T-helper 1 cell (primary cell): ENCODE measurements at places on chromosomes 7 and 10.

DNA sequence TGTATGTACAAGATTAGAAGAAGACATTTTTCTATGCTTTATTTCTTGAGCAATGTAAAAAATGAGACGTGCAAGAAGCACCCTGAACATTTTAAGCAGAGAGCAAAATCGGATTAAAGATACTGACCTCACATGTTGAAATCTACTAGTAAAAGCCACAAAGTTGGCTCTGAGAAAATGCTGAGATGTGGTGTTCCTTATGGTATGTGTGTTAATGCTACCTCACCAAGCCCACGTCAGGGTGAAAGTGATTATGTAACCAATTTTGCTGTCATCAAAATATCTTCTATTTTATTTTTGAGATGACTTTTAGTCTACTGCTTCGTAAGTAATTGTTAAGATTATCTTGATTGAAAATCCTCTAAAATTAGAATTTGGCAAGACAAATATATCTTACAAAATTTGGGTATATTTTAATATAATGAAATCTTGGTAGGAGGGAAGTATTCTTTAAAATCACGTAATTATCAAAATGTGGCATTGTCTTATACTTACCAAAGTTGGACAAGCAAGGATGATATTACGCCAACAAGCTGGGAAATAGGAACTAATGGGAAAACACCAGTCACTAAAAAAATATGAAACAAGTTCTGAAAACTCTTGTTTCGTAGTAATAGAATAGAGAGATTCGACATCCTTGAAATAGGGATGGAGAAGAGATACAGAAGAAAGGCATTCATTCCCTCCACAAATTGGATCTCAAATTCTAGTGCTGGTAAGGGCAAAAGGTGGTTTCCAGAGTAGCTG, 5.8 kb downstream of the ADO start:
- no peak for DNase-seq

DNA sequence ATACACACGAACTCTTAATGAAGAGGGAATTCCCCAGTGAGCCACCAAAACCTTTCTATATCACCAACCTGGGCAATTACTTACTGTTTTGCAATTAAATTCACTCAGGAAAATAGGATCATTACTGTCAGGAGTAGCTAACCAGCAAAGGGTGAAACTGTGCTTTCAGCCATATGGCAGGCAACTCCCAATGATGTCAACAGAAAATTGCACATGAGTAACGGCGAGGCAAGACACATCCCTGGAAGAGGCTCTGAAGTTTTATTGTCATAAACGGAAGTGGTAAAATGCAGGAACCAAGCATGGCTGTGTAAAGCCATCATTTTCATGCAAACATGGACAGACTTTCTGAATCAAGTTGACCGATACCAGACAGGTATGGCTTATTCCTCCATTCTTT, 548.9 kb upstream of the AUTS2 start:
- no peak for DNase-seq

DNA sequence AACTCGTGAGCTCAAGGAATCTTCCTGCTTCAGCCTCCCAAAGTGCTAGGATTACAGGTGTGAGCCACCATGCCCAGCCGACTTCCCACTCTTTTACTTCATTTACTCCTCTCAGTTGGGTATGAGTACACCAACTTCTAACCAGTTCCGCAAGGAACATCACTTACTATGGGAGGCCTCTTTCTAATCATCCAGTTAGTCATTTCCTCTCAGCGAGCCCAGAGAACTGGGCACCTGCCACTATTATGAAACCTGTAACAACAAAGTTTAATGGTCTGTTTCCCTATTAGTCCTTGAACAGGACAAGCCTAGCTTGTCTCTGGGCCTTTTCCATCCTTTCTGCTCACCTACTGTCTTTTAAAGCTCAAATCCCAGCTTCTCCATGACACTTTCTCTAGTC, 88.8 kb downstream of the DNMBP start:
- DNase-seq = no peak

DNA sequence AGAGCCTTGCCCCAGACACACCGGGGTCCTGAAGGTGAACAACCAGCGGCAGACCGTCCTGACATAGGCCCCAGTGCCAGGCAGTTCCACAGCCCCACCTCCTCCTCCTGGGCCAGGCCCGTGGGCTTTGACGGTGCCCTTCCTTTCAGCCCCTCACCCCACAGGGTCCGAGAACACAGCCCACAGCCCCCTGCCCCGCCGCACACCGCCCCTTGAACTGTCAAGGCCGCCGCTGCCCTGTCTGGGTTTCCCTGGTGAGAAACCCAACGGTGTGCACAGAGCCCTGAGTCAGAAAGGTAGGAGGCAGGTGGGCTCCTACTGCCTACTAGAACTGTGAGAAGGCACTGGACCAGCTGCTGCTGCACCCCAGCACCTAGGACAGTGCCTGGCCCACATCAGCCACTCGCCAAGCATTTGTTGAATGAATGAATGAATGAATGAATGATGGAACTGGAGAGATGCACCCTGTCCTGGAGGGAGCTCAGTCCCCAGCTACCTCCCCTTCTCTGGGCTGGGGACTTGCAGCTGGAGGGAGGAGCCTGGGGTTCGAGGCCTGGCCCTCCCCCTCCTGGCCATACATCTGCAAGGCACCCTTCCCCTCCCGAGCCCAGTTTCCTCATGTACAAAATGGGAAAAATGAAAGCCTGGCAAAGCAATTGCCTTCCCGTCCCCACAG, 117.9 kb downstream of the SLIT1 start:
- DNase-seq = no peak

GRCh38 chr10:13859979-13860654, 273.4 kb downstream of the PRPF18 start:
- DNase-seq = no peak

DNA sequence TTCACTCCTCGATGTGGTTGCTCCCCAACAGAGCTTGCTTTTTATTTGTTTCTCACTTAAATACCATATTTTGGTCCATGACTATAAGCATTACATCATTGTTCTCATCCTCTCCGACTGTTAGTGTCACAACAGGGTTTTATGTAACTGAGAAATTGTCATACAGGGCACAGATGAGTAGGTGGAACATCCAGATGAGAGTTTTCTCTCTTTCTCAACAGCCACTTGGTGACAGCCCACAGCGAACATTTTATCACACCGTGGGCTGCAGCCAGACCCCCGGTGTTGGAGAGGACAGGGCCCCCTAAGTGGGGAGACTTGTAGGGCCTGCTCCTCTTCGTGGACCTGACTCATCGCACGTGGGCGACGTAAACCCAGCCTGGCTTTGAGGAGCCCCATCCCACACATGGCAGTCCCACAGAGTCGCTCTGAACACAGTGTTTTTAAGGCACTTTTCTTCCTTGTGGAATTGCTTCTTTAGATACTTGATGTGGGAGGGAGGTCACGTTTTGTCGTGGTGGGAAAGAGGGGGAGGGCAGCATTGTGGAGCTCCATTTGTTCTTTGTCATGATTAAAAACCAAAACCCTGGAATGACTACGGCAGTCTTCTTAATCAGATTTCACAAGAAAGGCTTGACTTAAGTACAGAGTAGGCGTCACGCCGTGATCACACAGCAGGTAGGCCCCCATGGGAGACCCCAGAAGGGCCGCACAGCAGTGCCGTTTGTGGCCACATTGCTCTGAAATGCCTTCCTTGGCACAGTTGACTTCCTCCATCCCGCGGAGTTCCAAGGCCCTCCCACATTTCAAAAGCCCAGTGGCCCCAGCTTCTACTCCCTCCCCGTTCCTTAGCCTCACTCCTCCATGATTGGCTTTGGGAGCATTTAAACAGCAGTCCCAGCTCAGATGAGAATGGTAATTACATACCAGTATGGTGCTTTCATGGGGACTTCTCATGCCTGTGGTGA, 220.6 kb downstream of the CCDC3 start:
- no peak for DNase-seq

- DNase-seq = no peak
Measured at GRCh38 chr10:46050941-46051623, 5.0 kb upstream of the MSMB start.

GRCh38 chr10:44850356-44850934, 60.7 kb upstream of the TMEM72 start:
- DNase-seq = no peak

- DNase-seq = no peak
Measured at GRCh38 chr7:67913604-67914003, 917.0 kb downstream of the TYW1 start.

GRCh38 chr10:66586897-66587679, 338.7 kb upstream of the LRRTM3 start:
- no peak for DNase-seq

DNA sequence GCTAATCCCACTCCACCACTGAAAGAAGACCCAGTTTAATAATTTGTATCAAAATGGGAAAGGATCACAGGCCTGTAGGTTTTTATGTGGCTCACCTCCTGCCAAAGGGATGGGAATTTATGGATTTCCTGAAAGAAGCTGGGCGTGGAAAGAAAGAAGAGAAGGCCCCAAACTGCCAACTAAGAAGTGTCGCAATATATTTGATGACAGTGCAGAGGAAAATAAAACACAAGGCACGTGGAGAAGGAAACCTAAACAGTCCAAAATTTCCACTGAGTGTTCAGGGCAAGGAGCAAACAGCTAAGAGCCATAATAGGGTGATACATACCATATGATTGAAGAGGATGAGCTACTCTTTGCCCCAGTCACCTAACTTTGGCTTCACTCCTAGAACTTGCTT, 667.2 kb downstream of the GATA3 start:
- DNase-seq = no peak

DNA sequence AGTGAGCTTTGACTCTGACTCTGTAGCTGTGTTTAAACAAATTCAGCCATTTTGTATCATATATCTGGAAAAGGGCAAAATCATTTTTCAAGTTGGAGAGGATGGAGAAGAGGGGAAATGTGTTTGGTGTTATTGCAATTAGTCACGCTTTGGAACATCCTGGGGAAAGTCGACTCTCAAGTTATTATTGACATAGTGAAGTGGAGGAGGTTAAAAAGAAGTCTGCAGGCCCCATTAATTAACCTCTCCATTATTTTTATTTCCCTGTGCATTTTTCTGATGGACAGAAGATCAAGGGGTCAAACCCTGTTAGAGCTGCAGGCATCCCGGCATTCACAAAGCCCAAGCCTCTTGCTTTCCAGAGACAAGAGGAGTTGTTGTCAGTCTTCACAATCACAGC, 132.6 kb downstream of the TEX36 start:
- DNase-seq = no peak

DNA sequence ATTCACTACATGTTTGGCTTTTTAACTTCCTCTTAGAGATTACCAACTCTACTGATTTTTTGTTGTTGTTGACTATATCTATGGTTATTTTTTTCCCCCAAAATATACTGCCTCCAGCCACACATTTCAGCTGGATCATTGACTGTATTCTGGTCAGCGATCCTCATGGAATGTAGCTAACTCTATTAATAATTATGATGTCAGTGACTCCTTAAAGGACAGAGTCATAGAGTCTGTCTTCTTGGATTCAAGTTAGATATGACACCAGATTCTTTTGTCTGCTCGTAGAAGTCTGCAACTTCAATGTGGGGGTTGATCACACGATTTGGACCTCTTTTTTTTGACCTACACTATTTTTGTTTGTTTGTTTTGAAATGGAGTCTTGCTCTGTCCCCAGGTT, 33.2 kb downstream of the UBN2 start:
- DNase-seq = no peak

DNA sequence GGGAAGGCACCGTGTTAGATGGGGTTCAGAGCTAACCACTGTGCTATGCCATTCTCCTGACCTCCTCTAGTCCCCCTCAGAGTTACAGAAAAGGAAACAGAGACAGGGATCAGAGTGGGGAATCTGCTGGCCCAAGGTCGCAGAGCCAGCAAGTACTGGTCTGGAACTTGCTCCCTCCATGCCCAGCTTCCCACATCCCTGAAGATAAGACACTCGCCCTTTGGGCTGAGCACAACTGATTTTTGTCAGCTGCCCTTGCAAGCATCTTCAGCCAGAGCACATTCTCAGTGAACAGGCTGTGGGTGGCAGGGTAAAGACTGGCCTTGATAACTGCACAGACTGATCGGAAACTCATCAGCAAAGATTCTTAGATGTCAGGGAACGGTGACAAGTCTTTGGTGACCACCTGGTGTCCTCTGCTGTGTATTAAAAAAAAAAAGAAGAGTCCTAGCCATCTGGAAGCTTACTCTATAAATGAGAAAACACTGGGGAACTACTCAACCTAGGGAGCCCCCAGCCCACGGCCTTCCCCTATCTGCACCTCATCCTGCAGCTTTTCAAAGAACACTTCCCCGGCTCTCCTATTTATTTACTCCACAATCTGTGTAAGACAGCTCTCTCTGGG, 1.3 kb upstream of the SORBS1 start:
- DNase-seq = no peak

- DNase-seq = peak; percentile 25
Measured at GRCh38 chr10:102729029-102730026, 14.4 kb upstream of the WBP1L start.

GRCh38 chr10:104324931-104325330, 13.3 kb downstream of the ITPRIP start:
- no peak for DNase-seq

- no peak for DNase-seq
Measured at GRCh38 chr7:134175334-134176036, 48.3 kb downstream of the LRGUK start.

DNA sequence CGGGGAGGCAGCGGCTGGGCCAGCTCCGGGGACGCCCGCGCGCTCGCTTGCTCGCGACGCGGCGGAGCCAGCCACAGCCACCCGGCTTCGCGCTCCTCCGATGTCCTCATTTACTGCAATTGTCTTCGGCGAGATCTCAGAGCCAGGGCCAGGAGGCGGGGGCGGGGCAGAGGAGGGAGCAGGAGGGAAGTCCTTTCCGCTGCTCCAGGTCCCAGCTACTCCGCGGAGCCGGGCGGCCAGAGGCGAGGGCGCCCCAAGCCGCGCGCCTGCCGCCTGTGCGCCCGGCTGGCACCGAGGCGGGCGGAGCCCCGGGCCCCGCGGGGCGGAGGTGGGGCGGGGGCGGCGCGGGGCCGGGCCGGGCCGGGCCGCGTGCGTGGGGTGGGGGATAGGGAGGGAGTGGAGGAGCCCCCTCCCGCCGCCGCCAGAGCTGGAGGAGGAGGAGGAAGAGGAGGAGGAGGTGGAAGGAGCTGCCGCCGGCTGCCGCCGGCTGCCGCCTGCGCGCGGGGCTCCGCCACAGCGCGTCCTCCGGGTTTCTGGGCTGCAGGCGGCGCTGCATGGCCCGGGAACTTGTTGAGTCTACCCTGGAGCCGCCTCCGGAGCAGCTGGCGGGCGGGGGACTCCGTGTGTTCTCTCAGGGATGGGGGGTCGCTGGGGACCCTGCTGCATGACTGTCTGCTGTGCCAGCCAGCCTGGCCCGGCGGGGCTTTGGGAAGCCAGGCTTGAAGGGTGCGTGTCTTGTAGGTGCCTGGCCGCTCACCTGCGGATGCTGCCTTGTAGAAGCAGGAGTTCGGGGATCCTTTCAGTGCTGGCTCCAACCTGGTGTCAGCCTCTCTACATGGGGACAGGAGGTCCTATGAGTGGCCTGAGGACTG, at the start of gene INSYN2A:
INSYN2A (minus strand) TSS at position 310 of the 872 bp plus-strand sequence. CDS start 20,196 bp downstream, outside the sequence.
- DNase-seq = no peak
